ENCODE measurements at places on chromosomes 2 and 18.

DNA sequence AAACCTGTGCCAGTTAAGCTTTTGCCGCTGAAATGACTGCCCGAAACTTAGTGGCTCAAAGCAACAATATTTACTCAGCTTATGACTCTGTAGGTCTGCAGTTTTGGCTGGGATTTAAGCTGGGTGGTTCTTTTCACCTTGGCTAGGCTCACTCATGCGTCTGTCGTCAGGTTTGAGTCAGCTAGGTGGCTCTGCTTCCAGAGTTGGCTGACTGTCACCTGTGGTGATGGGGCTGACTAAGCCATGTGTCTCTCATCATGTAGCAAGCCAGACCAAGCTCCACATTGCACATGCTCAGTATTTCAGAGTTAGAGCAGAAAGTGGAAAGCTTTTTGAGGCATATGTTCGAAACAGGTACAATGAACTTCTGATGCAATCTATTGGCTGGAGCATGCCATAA, 354.8 kb downstream of the MEIS1 start:
- DNase-seq: no peak

GRCh38 chr2:239772721-239773120, 252.4 kb downstream of the NDUFA10 start:
- DNase-seq: no peak

DNA sequence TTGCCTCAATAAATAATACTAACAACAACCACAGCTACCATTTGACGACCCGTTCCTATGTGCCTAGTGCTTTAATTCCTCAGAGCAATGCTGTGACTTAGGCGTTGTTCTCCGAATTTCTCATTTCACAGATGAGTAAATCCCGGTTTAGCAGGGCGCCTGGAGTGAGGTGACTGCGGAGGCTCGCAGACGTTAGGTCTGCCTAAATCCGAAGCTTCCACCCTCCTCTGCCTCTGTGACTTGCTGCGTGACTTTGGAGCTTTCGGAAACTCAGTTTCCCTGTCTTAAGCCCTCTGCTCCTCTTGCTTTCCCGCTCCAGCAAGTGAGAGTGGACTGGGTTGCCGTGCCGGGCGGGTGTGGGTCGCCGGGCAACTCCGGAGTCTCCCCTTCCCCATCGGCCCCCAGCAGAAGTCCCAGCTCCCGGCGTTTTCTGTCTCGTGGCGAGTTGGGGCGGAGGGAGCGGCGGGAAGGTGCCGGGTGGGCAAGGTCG, 711 bp upstream of the ATOH8 start:
- no peak for DNase-seq

GRCh38 chr2:239276851-239277250, 124.0 kb downstream of the HDAC4 start:
- no peak for DNase-seq

GRCh38 chr18:910247-910646, 5.6 kb downstream of the ADCYAP1 start:
- DNase-seq: no peak

DNA sequence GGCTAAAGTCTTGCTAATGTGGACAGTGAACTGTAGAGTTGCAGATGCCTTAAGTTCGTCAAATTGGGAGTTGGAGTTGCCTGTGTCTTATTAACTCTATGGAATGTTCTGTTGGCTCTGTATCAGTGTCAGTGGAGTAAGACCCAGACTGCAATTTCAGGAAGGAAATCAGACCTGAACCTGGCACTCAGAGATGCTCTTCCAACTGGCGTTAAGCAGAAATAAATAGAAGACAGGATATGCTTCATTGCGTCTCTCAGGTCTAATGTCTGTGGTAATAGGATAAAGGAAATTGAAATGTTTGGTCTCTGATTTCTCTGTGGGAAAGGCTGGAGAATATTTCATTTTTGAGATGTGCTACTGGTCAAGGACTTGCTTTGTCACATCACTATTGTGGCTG, 846.7 kb upstream of the ID2 start:
- no peak for DNase-seq

GRCh38 chr2:99609851-99610381, 120.1 kb upstream of the REV1 start:
- no peak for DNase-seq

DNA sequence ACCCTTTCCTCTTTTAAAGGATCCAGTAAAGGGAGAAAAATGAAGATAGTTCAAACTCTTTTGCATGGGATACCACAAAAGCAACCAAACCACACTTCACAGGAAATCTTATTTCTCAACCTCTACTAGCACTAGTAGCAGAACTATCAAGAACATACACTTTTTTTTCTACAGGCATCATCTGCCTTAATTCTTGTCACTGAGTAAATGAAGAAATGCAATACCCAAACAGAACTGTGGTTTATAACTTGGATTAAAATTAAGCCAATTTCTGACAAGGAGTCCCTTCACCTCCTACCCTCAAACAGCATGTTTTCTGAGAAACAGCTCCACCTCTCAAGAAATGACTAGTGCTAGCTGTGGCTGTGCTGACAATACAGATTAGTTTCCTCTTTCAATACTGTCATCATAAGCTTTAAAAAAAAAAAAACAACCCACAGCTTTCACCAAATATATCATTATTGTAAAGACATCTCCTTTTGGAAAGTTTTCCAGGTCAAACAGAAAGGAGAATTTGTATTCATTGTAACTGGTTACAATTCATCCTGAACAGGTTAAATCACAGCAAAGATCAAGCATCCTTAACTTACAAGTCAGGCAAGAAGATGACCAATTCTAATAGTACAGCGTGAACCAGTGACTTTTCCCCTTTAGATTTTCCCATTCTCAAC, 44.4 kb downstream of the PTPN2 start:
- DNase-seq: peak; percentile 66

- no peak for DNase-seq
Observed at GRCh38 chr2:126446106-126446695, 209.8 kb upstream of the GYPC start.

- DNase-seq: no peak
Observed at GRCh38 chr2:119672161-119672862, 6.7 kb upstream of the TMEM177 start.

GRCh38 chr2:37604716-37605115, 66.7 kb downstream of the CDC42EP3 start:
- DNase-seq: no peak

GRCh38 chr18:23682472-23682871, 6.8 kb upstream of the LAMA3 start:
- no peak for DNase-seq

- no peak for DNase-seq
Observed at GRCh38 chr2:217800433-217801114, 202.2 kb downstream of the TNS1 start.

GRCh38 chr2:152099367-152100050, 665 bp upstream of the CACNB4 start:
- no peak for DNase-seq

DNA sequence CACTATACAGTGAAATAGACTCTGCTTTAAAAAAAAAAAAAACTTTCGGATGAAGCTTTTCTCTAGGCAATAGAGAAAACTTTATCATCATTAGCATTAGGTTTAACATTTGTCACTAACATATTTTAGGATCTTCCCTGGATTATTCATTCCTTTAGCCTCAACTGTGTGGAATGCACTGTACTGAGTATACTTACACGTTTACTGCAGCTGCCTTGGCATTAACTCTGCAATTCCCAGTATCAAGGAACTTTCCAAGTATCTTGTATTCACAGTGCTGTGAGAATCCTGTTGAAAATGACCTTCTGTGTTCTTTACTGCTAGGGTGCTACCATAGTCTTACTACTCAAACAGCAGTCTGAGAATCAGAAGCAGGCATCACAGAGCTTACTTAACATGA, 328.2 kb upstream of the COL3A1 start:
- no peak for DNase-seq

GRCh38 chr2:103025056-103025455, 263.2 kb downstream of the TMEM182 start:
- DNase-seq: no peak

GRCh38 chr2:65511306-65511705, 78.9 kb upstream of the SPRED2 start:
- no peak for DNase-seq

DNA sequence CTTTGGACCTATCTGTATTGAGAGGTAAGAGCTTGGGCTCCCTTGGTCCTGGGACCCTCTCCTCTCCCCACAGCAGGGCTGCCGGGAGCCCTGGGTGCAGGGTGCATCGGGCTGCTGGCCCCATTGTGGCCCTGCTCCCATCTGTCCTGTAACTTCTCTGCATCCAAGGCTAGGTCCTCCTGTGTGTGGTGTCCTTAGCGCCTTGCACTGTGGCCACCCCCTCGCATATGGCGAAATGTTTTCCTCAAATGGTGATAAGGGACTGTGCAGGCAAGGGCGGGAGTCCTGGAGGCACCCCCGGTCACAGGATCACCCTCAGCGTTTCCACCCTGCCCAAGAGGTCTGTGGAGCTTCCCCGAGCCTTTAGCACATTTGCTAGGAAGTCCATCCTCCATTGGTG, 208.2 kb downstream of the SH3RF3 start:
- no peak for DNase-seq

- DNase-seq: peak; percentile 45
Observed at GRCh38 chr18:50879302-50880118, 592 bp downstream of the ME2 start.

- DNase-seq: no peak
Observed at GRCh38 chr2:479490-480176, 191.7 kb upstream of the ALKAL2 start.

GRCh38 chr2:224046752-224047151, 7.7 kb upstream of the SERPINE2 start:
- DNase-seq: no peak

DNA sequence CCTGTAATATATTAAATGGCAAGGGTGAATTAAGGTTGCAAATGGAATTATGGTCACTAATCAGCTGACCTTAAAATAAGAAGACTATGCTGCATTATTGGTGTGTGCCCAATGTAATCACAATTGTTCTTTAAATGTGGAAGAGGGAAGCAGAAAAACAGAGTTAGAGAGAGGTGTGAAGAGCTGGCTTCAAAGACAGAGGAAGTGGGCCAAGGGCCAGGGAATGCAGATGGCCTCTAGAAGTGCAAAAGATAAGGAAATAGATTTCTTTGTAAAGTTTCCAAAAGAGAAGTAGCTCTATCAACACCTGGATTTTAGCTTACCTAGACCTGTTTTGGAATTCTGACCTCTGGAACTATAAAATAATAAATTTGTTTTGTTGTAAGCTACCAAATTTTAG, 276.0 kb downstream of the LRRTM1 start:
- no peak for DNase-seq

DNA sequence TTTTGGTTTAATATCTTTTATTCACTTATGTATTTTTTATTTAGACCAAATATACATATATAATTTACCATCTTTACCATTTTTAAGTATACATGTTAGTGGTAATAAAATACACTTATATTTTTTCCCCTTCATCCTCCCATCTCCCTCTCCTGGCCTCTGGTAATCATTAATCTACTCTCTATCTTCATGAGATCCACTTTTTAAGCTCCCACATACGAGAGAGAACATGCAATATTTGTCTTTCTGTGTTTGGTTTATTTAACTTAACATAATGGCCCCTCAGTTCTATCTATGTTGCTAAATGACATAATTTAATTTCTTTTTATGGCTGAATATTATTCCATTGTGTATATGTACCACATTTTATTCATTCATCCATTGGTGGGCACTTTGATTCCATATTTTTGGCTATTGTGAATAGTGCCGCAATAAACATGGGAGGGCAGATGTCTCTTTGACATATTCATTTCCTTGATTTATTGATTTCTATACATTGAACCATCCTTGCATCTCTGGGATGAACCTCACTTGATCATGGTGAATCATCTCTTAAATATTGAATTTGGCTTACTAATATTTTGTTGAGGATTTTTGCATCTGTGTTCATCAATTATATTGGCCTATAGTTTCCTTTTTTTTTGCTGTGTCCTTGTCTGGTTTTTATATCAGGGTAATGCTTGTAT, 41.5 kb upstream of the MEP1B start:
- DNase-seq: no peak

DNA sequence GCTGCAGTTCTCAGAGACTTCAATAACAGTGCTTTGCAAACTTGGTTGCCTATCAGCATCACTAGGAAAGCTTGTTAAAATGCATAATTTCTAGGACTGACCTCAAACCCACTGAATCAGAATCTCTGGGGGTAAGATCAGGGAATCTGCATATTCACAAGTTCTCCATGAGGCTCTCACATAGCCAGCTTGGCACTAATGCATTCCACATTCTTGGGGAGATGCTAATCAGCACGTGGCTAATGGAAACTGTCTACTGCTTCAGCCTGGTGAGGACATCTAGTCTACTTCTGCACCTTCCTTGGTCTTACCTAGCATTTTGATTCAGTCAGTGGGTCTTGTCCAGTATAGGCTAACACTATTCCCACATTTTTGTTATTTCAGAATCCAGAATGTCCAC, 56.3 kb downstream of the RBKS start:
- DNase-seq: no peak

DNA sequence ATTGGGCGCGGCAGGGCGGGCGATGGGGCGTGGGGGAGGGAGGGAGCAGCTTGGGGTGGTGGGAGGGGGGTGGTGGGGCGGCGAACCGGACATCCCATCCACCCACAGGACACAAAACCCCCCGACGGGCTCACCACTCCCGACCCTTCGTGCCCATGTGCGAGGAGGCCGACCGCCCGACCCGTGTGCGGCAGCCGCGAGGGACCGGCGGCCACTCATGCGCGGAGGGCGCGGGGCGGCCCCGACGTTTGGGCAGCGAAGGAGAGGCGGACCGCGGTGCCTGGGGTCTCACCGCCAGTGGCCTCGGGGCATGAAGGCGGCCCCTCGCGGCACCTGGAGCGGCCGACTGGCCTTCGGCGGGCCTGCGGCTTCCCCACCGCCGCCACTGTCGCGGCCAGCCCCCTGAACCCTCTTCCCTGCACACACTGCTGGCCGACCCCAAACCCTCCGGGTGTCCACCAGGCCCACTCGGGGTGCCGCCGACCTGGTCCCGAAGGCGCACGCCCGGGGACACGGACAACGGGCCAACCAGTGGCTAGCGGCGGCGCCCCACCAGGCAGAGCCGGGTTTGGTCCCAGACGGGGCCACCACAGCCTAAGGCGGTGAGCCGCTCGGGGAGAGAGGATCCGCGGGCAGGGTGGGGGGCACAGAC, 94.6 kb upstream of the ANKRD30BL start:
- no peak for DNase-seq

GRCh38 chr2:53739032-53739431, 28.6 kb upstream of the CHAC2 start:
- no peak for DNase-seq

Measured in stimulated activated CD4-positive, alpha-beta T cell treated with anti-CD3 and anti-CD28 coated beads, Interleukin-4, amount 100 ng/mL, for 24 hours (primary cell).